T-helper 2 cell (primary cell): ENCODE measurements at places on chromosomes 1 and 21.

- DNase-seq: no peak
Observed at GRCh38 chr1:154837672-154838171, 32.4 kb downstream of the KCNN3 start.

- DNase-seq: no peak
Observed at GRCh38 chr1:40630488-40631223, 34.8 kb downstream of the RIMS3 start.

DNA sequence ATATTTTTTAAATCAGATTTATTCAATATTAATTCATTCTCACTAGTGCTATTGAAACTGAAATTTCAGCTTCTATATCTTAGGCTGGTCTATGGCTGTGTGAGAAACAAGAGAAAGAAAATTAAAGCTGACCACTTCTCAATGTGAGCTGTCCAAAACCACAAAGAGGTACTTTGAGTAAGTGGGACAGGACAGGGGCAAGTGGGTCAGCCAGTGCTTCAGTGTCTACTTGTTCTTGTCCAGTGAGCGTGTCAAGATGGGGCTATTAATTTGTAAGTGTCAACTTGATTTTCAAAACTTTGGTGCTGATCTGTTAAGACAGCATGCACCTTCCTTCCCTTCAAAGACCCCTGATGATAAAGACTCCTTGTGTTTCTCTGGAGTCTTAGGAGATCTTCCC lies 533.9 kb downstream of the PLPP3 start:
- no peak for DNase-seq

GRCh38 chr1:17665950-17666720 lies 89.0 kb upstream of the ACTL8 start:
- DNase-seq: no peak

- DNase-seq: no peak
Observed at GRCh38 chr1:21511579-21512522, 2.6 kb downstream of the ALPL start.

GRCh38 chr1:54069791-54070170 lies 16.4 kb downstream of the TCEANC2 start:
- no peak for DNase-seq

GRCh38 chr1:234564035-234565029 lies 45.6 kb downstream of the IRF2BP2 start:
- no peak for DNase-seq

DNA sequence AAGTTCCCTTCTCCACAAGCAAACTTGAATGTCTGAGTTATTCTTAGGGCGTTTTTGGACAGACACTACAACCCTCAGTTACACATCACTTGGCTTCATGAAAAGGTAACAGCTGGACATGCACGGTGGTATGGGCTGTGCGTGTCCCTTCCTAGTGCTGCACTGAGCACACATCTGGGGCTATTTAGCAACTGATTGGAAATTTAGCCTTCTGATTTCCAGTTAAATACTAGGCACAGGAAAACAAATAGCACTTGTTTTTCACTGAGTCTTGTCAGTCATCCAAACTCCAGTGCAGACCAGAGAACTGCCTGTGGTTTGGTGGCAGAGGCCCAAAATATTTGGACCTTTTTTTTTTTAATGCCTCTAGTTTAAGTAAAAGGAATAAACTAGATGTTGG lies 134.7 kb downstream of the TGFBR3 start:
- DNase-seq: no peak

DNA sequence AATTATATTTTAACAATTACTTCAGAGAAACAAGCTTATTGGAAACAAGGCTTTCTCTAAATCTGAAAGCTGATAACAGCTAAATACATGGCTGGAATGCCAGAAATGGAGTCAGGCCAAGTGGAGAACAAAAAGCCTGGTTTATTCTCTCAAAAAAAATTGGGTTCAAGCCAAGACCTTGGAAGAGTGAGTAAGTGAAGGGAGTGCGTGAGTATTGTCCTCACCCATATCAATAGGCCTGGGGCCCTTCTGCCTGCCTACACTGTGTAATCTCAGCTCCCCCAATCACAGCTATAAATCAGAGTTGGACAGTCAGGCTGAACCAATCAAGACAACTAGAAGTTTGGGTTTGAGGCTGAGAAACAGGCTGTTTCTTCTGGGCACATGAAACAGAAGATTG lies 7.4 kb downstream of the KYAT3 start:
- DNase-seq: no peak

DNA sequence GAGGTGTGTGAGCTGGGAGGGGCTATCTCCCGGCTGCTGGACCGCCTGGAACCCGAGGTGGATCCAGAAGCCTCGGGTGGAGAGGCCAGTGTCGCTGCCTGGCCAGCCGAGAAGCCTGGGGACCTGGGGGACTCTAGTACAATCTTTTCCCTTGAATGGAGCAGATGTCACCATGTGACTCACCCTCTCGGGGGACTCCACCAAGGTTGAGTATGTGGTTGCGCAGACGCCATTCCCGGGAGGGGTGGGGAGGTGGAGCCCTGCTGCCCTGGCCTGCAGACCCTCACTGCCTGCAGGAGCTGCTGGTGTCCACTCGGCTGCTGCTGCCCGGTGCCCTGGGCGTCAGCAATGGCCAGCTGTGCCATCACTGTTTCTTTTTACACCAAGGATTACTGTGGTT lies 40.3 kb downstream of the TP73 start:
- no peak for DNase-seq

DNA sequence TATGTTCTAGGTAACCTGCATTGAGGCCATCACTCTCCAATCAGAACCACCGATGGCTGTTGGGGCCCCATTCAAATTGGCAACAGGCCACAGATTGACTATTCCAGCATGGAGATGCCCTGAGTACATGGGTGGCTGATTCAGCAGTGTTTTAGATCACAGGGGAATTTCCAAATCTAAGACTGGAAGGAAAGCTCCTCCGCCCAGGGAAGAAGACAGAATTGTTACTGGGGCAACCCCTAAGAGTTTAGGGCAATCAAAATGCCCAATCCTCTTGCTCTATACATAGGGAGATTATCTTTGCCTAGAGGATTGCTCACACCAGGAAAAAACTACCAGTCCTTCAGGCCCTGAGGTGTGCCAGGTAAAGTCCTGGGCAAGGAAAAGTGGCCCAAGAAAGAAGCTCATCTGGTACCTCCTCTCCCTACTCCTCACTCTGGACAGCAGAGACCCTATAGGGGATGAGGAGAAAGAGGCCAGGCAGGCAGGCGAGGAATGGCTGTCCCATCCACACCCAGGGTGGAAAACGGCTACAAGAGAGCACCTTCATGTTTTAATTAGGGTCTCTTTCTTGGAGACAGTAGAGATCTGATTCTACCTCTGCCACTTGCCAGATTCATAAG lies 5.8 kb downstream of the S100A8 start:
- no peak for DNase-seq

DNA sequence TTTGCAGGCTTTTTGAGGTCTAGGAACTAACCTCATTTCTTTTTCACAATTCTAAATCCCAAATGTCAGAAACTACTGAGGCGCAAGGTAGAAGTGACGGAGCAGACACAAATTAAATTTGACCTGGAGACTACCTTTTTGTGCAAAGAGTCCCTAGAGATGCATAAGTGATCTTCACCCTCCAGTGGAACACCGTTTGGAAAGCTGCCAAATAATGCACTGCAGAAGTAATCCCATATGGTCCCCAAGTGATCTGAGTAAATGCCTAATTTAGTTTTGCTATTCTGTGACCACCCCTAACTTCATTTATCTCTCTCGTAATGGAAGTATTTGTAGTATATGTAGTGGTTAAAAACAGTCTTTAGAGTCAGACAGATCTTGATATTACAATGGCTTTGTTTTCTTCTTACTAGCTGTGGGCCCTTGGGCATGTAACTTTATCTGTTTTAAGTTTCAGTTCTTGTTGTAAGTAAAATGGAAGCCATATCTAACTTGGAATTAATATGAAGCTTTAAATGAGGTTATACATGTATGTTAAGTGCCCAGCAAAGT lies 70.4 kb upstream of the IPO9 start:
- no peak for DNase-seq

- no peak for DNase-seq
Observed at GRCh38 chr1:57512386-57512785, 88.5 kb upstream of the DAB1 start.

- DNase-seq: no peak
Observed at GRCh38 chr1:42940851-42941639, 17.6 kb downstream of the SLC2A1 start.

- no peak for DNase-seq
Observed at GRCh38 chr1:40281853-40282252, 23.8 kb downstream of the ZMPSTE24 start.

GRCh38 chr21:17512253-17513213 lies at the start of gene CXADR:
TSS of gene CXADR (plus strand) at chr21:17513043. CDS start at chr21:17513130, 87 bp downstream.
- DNase-seq: peak; percentile 44

DNA sequence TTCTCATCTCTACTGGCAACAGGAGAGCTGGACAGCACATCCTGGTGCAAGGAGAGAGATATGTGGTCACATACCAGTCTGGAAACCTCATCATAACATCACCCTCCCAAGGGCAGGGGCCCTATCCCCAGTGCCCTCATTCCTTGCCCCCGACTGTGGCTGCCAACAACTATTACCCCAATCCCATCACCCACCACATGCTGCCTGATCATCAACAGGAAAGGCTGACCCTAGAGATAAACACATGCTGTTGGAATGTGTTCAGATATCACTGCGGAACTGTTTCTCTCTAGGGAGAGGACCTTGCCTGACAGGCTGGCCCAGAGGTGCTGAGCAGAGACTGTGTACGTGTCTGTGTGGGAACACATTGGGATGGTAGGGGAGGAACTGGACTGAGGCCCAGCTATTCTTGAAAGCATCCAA lies 4.5 kb upstream of the INKA2 start:
- no peak for DNase-seq

DNA sequence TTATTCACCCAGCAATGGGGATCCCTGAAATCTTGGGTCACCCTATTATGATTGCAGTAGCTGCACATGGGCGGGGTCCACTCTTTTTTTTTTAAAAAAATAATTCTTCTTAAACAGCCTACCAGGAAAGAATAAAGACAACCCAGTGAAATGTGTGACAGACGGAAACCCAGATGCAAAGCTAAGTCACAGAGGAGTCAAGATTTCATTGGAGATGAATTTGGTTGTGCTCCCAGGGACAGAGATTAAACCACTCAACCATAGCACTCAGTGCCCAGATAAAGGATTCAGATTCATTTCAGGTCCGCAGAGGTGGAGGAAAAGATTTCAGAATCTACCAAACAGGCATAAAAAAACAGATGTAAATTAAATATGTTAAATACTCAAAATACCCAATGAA lies 583.5 kb upstream of the ZP4 start:
- no peak for DNase-seq

DNA sequence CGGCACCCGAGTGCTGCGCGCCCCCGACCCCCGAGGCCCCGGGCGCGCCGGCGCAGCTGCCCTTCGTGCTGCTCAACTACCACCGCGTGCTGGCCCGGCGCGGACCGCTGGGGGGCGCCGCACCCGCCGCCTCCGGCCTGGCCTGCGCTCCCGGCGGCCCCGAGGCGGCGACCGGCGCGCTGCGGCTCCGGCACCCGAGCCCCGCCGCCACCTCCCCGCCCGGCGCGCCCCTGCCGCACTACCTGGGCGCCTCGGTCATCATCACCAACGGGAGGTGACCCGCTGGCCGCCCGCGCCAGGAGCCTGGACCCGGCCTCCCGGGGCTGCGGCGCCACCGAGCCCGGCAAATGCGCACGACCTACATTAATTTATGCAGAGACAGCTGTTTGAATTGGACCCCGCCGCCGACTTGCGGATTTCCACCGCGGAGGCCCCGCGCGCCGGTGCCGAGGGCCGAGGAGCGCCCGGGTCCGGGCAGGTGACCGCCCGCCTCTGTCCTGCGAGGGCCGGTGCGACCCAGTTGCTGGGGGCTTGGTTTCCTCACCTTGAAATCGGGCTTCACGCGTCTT lies 49.0 kb downstream of the SIM2 start:
- DNase-seq: peak; percentile 62

- no peak for DNase-seq
Observed at GRCh38 chr1:30450148-30450817, 273.1 kb downstream of the MATN1 start.

- DNase-seq: no peak
Observed at GRCh38 chr1:174060090-174060489, 37.9 kb upstream of the RC3H1 start.

GRCh38 chr1:230243583-230244353 lies 176.7 kb downstream of the GALNT2 start:
- no peak for DNase-seq

DNA sequence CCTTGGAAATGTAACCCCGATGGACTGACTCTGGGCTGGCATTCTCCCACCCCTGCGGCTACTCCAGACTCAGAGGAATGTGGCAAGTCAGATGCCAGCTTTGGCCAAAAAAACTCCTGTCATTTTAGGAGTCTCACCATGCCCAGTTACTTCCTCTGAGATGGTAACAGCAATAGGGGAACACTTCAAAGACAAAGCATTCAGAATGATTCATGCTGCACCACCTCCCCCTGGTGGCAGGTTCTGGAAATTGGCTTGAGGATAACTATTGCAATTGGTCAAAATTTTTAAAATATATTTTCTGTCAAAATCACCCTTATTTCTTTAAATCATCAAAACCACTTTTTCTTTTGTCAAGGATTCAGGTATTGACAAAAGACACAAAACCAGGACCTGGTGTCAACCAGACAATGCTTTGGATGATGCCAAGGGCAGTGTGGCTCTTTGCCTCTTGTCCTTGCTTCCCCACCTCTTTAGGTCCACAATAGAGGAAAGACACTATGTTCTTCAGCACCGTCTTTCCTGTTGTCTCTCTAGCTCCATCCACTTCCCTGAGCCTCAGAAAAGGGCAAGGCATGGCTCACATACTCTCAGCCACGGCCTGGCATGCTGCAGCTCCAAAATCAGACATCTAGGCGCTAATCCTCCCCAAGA lies 9.9 kb upstream of the CDCA8 start:
- DNase-seq: peak; percentile 46

DNA sequence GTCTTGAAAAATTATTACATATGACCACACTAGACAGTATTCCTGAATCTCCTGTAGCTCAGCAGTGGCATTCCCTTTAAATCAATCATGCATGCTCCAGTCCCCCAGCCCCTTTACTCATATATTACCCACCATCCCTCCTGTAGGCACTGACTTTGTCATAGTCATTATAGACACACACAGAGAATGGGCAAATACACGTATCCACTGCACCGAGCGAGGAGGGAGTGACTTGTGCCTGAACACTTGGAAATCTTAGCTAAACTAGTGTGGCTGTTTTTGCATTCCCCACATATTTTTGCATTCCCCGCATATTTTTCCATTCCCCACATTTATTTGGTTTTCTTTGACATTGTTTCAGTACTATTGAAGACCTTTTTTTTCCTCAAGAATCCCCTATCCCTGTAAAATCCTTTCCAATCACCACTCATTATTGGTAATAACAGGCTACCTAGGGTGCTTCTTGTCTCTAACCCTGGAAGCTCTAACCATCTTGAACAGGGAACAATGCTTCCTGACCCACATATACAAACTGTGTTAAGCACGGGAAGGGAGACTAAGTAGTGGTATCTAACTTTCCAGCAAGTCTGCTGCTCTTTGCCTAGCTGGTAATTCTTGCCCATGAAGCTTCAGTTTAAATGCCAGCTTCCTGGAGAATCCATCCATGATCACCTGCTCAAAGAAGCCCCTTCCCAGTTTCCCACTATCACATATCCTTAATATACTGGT lies 534.4 kb upstream of the CAMK1G start:
- DNase-seq: no peak
